ENCODE measurements at places on chromosomes 1 and 21.

DNA sequence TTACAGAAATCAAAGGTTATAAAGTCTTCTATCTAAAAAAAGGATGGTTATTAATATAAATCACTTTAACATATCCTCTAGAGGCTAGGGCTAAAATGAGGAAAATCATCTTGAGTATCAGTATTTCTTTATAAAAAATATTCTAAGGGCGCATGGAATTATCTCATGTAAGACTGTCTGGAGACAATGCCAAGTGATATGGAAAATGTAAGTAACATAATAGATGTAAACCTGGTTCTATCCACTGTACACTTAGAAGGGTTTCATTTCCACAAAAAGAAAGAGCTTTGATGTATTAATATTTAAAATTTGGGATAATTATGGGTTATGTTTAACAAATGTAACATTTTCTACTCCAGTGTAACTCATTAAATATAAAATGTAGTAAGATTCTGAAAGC lies 95.9 kb upstream of the DPH5 start:
- no peak for DNase-seq

DNA sequence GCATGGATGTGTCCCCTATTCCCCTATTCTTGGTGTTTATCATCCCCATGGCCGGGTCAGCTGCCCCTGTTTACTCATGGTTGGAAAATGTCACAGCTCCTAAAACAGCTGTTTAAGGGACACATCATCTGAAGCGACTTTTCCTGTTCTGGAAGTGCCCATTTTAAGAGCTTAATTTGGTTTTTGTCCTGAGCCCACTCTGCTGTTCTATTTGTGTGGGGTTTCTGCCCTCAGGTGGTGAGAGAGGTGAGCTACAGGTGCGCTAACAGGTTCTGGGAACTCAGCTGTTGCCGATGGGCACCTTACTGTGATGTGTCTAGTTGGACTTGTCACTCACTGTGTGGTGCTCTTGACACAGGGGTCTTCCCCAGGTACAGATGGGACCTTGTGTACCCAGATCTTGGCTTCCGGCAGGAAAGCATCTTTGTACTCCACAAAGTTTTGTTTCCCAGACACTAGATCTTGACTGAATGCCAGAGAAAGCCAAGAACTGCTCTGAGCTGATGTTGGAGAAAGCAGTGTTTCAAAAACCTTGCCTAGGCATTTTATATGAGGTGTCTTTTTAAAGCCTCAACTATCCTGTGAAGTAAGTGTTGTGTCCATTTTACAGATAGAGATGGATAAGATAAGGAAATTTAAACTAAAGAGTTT lies 59.0 kb upstream of the CD1D start:
- DNase-seq, result no peak

DNA sequence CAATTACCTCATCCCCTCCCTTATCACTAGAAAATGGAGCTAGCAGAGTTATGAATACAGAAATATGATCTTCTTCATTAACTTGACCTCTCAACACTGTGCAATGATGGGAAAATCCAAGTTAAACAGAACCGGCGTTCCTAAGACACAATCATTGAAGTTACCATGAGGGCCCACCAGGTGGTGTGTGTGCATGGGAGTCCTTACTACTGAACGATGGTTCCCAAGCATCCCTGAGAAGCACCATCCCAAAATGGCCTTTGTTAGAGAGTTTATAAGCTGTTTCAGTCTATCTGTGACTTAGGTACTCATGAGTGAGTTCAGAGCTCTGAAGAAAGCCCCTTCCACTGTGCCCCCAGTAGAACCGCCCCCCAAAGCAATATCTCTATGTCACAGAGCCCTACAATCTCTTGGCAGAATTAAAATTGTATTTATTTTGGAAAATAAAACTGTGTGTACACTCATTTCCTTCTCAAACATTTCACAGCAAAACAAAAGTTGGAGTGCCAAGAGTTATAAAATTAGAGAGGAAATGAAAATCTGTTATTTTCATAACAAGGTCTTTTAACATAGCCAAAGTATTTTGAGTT lies 56.8 kb downstream of the PLD5 start:
- DNase-seq, result no peak

DNA sequence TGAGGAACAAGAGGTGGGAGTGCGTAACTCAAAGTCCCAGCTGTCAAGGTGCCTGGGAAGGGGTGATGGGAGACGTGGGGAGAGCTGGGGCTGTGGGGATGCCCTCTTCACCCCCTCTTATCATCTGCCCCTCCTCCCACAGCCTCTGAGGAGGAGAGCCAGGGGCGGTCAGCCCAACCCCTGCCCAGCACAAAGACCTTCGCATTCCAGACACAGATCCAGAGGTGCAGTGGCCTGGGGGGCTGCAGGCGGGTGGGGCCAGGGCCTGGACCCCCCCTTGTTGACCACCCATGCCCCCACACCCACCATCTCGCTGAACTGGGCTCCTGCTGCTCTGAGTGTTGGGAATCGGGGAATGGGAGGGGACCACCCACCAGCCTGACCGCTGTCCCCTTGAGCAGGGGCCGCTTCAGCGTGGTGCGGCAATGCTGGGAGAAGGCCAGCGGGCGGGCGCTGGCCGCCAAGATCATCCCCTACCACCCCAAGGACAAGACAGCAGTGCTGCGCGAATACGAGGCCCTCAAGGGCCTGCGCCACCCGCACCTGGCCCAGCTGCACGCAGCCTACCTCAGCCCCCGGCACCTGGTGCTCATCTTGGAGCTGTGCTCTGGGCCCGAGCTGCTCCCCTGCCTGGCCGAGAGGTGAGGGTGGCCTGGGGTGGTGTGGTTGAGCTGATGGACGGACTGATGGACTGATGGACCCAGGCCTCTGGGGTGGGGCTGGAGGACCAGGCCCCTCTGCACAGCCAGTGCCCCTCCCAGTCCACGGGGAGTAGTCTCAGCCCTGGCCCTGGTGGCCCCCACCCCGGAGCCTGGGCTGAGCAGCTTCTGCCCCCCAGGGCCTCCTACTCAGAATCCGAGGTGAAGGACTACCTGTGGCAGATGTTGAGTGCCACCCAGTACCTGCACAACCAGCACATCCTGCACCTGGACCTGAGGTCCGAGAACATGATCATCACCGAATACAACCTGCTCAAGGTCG lies 29.7 kb downstream of the TRIM11 start:
- no peak for DNase-seq

DNA sequence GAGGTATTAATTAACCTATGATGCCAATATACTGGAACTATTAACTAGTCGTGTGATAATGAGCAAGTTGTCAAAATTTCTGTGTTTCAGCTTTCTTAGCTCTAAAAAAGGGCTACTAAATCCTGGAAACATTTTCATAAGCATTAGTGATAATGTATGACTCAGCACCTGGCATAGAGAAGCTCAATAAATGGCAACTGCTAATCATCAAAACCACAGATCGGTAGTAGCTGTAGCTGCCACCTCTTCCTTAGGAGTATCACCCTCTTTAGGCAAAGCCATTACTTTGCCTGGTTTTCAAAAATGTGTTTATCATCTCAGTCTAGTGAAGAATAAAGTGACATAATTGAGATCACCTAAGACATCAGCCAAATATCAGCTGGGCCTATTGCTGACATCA lies 75.5 kb downstream of the TPR start:
- DNase-seq, result no peak

DNA sequence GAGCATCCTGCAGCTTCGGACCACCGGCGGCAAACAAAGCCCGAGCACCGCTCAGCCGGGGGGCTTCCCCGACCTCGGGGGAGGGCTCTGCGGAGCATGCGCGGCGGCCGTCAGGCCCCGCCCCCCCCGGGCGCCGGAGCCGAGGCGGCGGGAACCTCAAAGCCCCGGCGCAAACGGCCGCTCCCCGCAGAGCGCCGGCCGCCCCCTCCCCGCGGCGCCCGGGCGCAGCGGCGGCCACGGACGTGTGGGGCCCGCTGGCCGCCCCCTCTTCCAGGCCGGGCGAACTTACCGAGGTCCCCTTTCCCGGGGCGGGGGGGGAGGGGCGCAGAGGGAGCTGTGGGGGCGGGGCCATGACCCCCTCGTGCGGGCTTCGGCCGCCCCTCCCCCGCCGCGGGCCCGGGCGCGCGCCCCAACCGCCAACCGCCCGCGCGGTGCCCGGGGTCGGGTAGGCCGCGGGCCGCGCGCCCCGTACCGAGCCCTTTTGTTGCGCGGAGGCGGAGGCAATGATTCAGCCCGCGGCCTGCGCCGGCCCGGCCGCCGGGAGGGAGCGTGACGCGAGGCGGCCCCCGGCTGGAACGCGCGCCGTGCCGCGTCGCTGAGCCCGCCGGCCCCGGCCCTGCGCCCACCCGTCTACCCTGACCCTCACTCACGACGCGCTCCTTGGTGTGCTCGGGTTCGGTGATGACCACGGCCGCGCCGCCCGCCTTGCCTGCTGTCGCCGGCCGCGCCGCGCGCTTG lies 1.7 kb downstream of the RCC2 start:
- no peak for DNase-seq

DNA sequence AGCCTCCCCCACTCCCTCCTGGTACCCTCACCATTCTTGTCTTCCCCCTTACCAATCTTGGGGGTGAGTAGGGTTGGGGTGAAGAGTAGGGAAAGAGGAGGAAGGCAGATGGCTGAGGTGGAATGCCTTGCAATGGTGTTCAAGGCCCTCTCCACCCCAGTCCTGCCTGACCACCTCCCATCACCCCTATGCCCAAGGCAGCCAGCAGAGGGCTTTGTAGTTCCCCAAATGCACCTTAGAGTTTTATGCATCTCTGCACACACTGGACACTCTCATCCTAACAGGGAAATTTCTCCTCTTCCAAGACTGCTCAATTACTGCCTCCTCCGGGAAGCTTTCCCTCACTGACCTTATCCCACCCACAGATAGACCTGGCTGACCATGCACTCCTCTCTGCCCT lies 15.4 kb downstream of the KIF17 start:
- no peak for DNase-seq

DNA sequence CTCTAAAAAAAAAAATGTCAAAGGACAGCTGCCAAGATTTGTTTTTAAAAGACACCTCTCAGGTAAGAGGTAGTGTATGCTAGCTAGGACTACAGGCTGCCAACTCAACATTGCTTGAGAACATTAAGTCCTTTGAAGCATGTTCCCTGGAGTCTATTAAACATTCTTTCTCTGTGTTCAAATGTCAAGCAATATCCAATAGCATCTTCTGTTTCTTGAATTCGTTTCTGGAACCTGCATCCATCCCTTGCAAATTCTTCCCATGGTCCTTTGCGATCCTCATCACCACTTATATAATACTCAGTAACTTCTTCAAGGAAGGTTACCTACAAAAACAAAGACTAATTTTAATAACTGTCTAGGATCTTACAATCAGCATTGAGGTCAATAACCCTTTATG lies 5.6 kb downstream of the PPP1R15B start:
- DNase-seq, result no peak

- no peak for DNase-seq
Observed at GRCh38 chr1:46315669-46316403, 12.3 kb downstream of the UQCRH start.

GRCh38 chr1:154429841-154430611 lies 24.9 kb downstream of the IL6R start:
- DNase-seq, result no peak

GRCh38 chr1:189775343-189775742 lies 702.3 kb downstream of the BRINP3 start:
- no peak for DNase-seq

- DNase-seq, result no peak
Observed at GRCh38 chr1:29977550-29977949, 741.2 kb downstream of the PTPRU start.

DNA sequence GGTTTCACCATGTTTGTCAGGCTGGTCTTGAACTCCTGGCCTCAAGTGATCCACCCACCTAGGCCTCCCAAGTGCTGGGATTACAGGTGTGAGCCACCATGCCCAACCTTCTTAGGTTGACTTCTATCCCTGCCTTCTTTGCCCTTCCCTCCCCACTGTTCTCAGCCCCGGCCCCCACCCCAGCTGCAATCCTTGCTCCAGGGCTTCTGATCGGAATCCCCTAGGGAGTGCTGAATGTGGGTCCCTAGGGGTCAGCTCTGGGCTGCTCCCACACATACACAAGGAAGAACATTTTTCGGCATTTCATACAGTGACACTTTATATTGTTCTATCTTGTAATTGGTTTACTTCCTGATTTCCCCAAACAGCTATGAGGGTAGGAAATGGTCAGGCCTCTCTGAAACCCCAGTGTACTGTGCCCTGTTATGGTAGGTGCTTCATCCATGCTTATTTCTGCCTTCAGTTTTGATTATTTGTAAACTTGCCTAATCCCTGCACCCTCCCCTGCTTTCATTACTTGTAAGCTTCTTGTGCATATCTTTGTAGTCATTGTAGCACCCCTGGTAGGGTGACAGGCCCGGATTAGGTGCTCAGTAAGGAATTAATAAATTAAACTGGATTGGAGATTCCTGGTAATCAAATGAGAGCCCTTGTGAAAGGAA lies 5.8 kb upstream of the SRP9 start:
- no peak for DNase-seq

GRCh38 chr1:186325239-186325638 lies 49.8 kb downstream of the TPR start:
- no peak for DNase-seq

- DNase-seq, result no peak
Observed at GRCh38 chr1:11514366-11514765, 35.4 kb downstream of the DISP3 start.

DNA sequence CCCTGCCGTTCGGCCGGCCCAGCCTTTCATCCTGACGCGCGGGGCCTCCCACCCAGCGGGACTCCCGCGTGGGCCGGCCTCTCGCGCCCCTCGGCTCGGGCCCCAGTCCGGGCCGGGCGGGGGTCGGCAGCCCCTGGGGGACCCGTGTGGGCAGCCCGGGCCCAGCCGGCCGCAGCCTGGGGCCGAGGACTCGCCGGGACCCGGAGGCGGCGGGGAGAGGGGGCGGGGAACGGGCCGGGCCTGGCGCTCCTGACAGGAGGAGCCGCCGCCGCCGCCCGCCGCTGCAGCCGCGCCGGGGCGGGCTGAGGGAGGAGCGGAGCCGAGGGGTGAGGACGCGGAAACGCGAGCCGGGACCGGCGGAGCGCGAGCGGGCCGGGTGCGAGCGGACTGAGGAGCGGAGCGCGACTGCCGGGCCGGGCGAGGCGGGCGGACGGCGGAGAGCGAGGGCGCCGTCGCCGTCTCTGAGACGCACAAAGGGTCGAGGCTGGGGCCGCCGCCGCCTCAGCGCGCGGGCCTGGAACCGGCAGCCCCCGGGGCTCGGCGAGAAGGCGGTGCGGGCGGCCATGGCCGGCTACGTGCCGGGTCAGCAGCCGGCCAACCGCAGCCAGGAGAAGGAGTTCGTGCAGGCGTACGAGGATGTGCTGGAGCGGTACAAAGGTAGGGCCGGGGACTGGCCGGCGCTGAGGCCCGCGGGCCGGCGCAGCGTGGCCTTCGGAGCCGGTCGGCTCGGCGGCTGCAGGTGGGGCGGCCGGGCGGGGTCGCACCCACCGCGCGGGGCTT lies 79.1 kb downstream of the NDUFS5 start:
- DNase-seq, result no peak

DNA sequence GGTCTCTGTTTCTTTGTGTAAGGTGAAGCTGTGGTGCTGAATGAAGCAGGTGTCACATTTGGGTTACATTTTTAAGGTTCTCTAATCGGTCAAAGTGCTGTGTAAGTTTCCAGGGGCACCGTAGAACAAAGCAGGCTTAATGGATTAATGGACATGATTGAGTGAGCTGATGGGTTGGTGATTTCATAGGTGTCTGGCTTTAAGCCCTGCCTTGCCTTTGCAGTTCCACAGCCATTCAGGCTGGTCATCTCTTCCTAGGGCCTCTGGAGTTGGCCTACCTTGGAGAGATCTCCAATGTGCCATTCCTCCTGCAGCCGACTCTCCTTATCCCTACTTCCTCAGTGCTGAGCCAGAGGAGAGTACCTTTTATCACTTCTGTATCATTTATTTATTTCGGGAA lies 15.2 kb downstream of the GALNT2 start:
- DNase-seq, result no peak

- DNase-seq, result no peak
Observed at GRCh38 chr1:217228689-217229088, 402.2 kb downstream of the GPATCH2 start.

Data from DMS79 treated with DMSO at 0.1 percent for 48 hours (cell line).